B cell (primary cell): ENCODE measurements at places on chromosomes 2 and 18. TPM values are rescaled to one million over a fixed set of nuclear protein-coding genes. Genes with fewer than 3 reads are reported as not detected.

The TSPYL6 gene
- not detected in 2 replicates for total RNA-seq

- peaks cover 8% of the 10 kb centered on the region for H3K27me3 ChIP-seq
- DNase-seq: peak; percentile 65
- H3K36me3 ChIP-seq: no peaks in the 10 kb centered on the region
- H3K27ac ChIP-seq: no peak overlapping the region
- peaks cover 12% of the 10 kb centered on the region for H3K4me1 ChIP-seq
- H3K4me3 ChIP-seq: peak overlapping the region; percentile 49
Observed at GRCh38 chr2:102251042-102251848, 60.1 kb upstream of the IL1RL1 start.

GRCh38 chr18:5914016-5914415 is 18.7 kb upstream of the TMEM200C start:
- H3K4me3 ChIP-seq: no peak overlapping the region
- H3K4me1 ChIP-seq: no peaks in the 10 kb centered on the region
- DNase-seq: no peak
- no peak overlapping the region for H3K27ac ChIP-seq
- H3K36me3 ChIP-seq: no peaks in the 10 kb centered on the region

- no peak overlapping the region for H3K27ac ChIP-seq
- no peaks in the 10 kb centered on the region for H3K27me3 ChIP-seq
- no peak for DNase-seq
- no peak overlapping the region for H3K4me3 ChIP-seq
- H3K4me1 ChIP-seq: no peaks in the 10 kb centered on the region
- H3K36me3 ChIP-seq: no peaks in the 10 kb centered on the region
Observed at GRCh38 chr2:77210725-77211124, 311.5 kb downstream of the LRRTM4 start.

- DNase-seq: no peak
- H3K27ac ChIP-seq: no peak overlapping the region
- H3K36me3 ChIP-seq: no peaks in the 10 kb centered on the region
- H3K4me3 ChIP-seq: no peak overlapping the region
- H3K4me1 ChIP-seq: no peaks in the 10 kb centered on the region
Observed at GRCh38 chr2:211981451-211981850, 557.2 kb downstream of the ERBB4 start.

DNA sequence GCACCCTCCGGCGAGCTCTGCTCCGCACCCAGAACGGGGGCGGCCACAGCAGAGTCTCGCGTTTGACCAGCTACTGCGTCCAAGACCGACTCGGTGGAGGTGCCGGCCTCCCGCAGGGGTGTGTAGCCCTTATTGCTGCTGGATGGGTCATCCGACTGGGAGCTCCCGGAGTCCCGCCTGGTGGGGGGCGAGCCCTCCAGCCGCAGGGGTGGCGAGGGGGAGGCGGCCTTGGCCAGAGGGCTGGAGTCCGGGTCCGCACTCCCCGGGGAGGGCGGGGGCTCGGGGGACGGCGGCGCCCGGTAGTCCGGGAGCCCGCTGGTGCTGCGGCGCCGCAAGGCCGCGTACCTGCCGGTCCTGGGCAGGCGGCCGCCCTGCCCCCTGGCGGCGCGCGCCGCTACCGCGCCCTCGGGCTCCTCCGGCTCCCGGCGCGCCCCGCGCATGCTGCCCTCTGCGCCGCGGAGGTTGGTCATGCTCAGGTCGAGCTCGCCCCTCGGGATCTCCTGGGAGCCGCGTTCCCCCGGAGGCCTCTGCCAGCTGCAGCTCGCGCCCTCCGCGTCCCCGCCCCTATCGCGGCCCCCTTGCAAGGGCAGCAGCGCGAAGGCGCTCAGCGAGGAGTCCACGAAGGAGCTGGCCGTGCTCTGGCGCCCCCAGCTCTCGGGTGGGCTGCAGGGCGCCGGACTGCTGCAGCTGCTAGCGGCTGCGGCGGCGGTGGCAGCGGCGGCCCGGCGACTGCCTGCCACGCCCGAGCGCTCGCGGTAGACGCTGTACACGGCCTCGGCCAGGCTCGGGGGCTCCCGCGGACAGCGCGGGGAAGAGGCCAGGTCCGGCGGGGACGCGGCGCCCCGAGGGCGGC is 4.8 kb downstream of the TMEM200C start:
- H3K27me3 ChIP-seq: peaks cover 44% of the 10 kb centered on the region
- H3K27ac ChIP-seq: no peak overlapping the region
- no peaks in the 10 kb centered on the region for H3K36me3 ChIP-seq
- H3K4me3 ChIP-seq: peak overlapping the region; percentile 17
- DNase-seq: peak; percentile 54

GRCh38 chr2:240162032-240162431 is 21.6 kb upstream of the OTOS start:
- H3K27ac ChIP-seq: no peak overlapping the region
- no peak overlapping the region for H3K4me3 ChIP-seq
- DNase-seq: no peak
- no peaks in the 10 kb centered on the region for H3K27me3 ChIP-seq
- H3K36me3 ChIP-seq: no peaks in the 10 kb centered on the region

DNA sequence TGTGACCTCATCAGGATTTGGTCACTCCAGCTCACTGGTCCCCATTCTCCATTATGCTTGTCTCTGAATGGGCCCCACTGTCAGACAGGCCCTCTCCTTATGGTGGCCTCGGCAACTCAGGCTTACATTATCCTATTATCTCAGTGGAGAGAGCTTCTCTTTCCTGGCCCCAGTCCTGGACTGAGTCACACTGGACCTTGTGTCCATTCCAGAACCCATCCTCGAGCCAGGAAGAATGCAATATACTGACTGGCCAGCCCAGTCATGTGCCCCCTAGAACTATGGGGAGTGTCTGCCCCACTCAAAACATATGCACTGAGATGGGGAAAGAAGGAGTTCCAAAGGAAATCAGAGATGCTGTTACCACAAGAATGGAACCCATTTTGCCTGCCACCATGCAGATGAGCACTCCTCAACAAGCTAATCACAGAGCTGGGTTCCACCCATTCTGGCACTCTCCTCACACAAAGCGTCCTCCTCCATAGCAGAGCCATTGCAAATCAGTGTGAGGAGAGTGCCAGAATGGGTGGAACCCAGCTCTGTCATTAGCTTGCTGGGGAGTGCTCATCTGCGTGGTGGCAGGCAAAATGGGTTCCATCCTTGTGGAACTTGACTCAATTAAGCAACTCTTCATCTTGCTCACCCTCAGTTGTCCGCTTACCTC is 71.9 kb downstream of the CHRNA1 start:
- H3K27ac ChIP-seq: no peak overlapping the region
- no peak overlapping the region for H3K4me3 ChIP-seq
- peaks cover 3% of the 10 kb centered on the region for H3K4me1 ChIP-seq
